Neuronal stem cell (in vitro differentiated cells): ENCODE measurements at places on chromosomes 2 and 18.
A peak's percentile ranks its signal among the peaks of the same experiment; 100 is the strongest.

DNA sequence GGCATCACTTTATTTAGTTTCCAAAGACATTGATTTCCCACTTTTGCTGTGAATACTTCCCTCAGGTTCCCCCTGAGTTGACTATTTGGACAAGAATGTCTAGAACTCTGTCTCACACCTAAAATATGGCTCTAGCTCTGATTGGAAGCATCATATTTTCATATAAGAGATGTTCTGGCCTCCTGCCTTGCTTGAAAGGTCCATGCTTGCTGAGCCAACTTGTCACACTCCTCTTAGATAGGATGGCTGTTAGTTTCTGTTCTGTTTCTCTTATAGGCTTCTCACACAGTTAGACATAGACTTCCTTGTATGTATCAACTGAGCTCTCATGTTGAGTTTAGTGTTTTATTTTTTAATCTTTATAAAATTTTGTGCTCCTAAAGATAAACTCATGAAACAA lies 87.1 kb downstream of the CNTNAP5 start:
- no peak overlapping the region for H3K27ac ChIP-seq
- H3K27me3 ChIP-seq = no peaks in the 10 kb centered on the region
- no peaks in the 10 kb centered on the region for H3K36me3 ChIP-seq
- DNase-seq = no peak
- H3K4me1 ChIP-seq = no peaks in the 10 kb centered on the region

DNA sequence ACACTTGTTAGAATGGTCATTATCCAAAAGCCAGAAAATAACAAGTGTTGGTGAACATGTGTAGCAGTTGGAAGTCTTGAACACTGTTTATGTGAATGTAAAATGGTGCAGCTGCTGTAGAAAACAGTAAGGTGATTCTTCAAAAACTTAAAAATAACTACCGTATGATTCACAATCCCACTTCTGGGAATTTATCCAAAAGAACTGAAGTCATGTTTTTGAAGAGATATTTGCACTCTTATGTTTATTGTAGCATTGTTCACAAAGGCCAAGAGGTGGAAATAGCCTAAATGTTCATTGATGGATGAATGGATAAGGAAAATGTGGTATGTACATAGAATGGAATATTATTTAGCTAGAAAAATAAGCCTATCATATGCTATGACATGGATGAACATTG lies 6.3 kb upstream of the SPP2 start:
- H3K4me3 ChIP-seq = no peak overlapping the region
- no peaks in the 10 kb centered on the region for H3K36me3 ChIP-seq
- H3K27me3 ChIP-seq = no peaks in the 10 kb centered on the region

GRCh38 chr2:108925735-108926134 lies 63.3 kb downstream of the EDAR start:
- DNase-seq = no peak
- no peak overlapping the region for H3K4me3 ChIP-seq
- no peaks in the 10 kb centered on the region for H3K27me3 ChIP-seq
- H3K4me1 ChIP-seq = no peaks in the 10 kb centered on the region
- H3K27ac ChIP-seq = no peak overlapping the region
- no peaks in the 10 kb centered on the region for H3K36me3 ChIP-seq

GRCh38 chr2:39486071-39486470 lies 49.0 kb upstream of the MAP4K3 start:
- no peak overlapping the region for H3K4me3 ChIP-seq
- DNase-seq = no peak
- H3K27ac ChIP-seq = no peak overlapping the region
- H3K27me3 ChIP-seq = no peaks in the 10 kb centered on the region
- H3K4me1 ChIP-seq = peaks cover 4% of the 10 kb centered on the region
- H3K36me3 ChIP-seq = no peaks in the 10 kb centered on the region

GRCh38 chr2:110980339-110981062 lies 140.2 kb upstream of the BCL2L11 start:
- H3K4me3 ChIP-seq = no peak overlapping the region
- peaks cover 7% of the 10 kb centered on the region for H3K27me3 ChIP-seq
- DNase-seq = no peak

DNA sequence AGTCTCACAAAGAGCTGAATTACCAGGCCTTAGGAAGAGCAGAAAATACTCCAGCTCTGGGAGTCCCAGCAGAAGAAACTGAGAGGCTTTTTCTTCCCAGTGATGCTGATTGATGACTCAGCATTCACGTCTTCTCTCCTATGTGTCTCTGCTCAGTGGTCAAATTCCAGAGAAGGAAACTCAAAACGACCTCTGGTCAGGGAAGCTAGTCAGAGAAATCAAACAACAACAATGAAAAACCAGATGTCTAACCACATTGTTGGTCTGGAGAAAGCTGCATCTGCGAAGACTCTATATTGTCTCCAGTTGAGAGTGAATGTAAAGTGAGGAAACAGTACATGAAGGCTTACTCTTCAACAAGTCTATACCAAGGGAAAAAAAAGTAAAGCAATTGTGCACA lies 28.6 kb upstream of the CERS6 start:
- DNase-seq = no peak
- H3K27me3 ChIP-seq = no peaks in the 10 kb centered on the region
- H3K4me3 ChIP-seq = no peak overlapping the region
- no peak overlapping the region for H3K27ac ChIP-seq
- H3K4me1 ChIP-seq = peaks cover 10% of the 10 kb centered on the region

- no peak overlapping the region for H3K27ac ChIP-seq
- no peak overlapping the region for H3K4me3 ChIP-seq
- no peaks in the 10 kb centered on the region for H3K36me3 ChIP-seq
- no peak for DNase-seq
- no peaks in the 10 kb centered on the region for H3K27me3 ChIP-seq
Observed at GRCh38 chr2:37827911-37828511, 97.1 kb upstream of the RMDN2 start.

GRCh38 chr18:29711932-29712331 lies 1330.6 kb downstream of the DSC3 start:
- no peak overlapping the region for H3K4me3 ChIP-seq
- no peaks in the 10 kb centered on the region for H3K27me3 ChIP-seq
- DNase-seq = no peak

DNA sequence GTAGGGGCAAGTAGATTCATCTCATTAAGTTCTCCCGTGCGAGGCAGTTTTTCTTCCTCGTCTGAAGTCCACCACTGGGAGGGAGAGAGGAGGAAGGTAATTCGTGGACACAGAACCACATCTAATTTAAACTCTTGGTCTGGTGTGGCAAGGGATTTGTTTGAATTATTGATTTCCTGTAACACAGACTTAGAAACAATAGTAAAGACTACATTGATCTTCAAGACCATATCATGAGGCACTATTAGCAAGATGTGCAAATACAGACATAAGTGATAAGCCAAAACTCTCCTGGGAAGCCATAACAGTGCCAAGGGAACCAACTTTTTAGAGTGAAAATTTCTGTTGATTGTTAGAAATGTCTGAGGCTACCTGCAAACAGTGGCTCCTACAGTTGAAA lies 158.6 kb downstream of the ALPK2 start:
- H3K36me3 ChIP-seq = no peaks in the 10 kb centered on the region
- H3K27ac ChIP-seq = no peak overlapping the region
- H3K4me1 ChIP-seq = no peaks in the 10 kb centered on the region
- no peak overlapping the region for H3K4me3 ChIP-seq

- peaks cover 2% of the 10 kb centered on the region for H3K4me1 ChIP-seq
- no peaks in the 10 kb centered on the region for H3K27me3 ChIP-seq
- DNase-seq = no peak
- H3K27ac ChIP-seq = no peak overlapping the region
- no peaks in the 10 kb centered on the region for H3K36me3 ChIP-seq
Observed at GRCh38 chr18:8908792-8909510, 193.5 kb upstream of the NDUFV2 start.

- no peak for DNase-seq
- H3K27ac ChIP-seq = no peak overlapping the region
- peaks cover 87% of the 10 kb centered on the region for H3K36me3 ChIP-seq
- no peaks in the 10 kb centered on the region for H3K4me1 ChIP-seq
- no peaks in the 10 kb centered on the region for H3K27me3 ChIP-seq
Observed at GRCh38 chr2:135164431-135164830, 112.3 kb downstream of the RAB3GAP1 start.

GRCh38 chr2:162014751-162015150 lies 59.3 kb downstream of the DPP4 start:
- H3K36me3 ChIP-seq = no peaks in the 10 kb centered on the region
- H3K4me3 ChIP-seq = no peak overlapping the region
- H3K27me3 ChIP-seq = no peaks in the 10 kb centered on the region
- H3K4me1 ChIP-seq = peaks cover 3% of the 10 kb centered on the region
- no peak for DNase-seq
- no peak overlapping the region for H3K27ac ChIP-seq

DNA sequence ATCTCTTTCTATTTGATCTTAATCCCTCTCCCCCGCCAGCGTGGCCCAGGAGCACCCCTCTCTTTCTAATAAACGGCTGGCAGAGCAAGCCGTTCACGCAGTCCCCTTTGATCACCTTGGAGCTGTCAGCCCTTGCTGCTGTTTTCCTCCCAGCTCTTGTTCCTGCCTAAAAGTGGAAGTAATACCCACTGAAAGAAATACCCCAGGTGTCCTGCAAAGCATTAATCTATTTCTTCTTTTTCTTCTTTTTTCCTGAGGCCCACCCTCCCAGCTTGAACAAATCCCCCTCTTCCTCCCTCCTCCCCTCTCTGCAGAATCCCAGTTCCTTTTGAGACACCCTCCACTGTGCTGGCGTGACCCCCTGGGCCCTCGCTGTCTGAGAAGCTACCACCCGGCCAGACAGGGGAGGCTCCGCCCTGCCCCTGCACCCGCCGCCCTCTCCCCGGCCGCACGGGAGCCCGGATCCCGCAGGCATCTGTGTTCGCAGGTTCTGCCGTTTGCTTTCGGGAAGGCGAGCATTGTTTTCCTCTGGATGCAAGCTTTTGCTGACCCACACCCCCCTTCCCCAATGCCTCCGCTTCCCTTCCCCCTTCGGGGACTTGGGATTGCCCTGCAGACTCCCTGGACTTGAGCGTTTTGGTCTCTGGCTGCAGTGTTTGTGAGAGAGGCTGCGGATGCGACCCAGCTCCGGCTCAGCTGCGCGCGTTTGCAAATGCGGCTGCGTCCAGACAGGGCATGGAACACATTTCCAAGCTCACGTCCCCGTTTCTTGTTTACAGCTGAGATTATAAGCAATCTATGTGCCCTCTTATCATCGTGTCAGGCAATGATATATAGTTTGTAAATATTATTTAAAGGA lies 631.5 kb downstream of the NYAP2 start:
- no peaks in the 10 kb centered on the region for H3K36me3 ChIP-seq
- H3K4me3 ChIP-seq = peak overlapping the region; percentile 29
- peak; percentile 90 for DNase-seq
- no peaks in the 10 kb centered on the region for H3K27me3 ChIP-seq
- peaks cover 27% of the 10 kb centered on the region for H3K4me1 ChIP-seq

DNA sequence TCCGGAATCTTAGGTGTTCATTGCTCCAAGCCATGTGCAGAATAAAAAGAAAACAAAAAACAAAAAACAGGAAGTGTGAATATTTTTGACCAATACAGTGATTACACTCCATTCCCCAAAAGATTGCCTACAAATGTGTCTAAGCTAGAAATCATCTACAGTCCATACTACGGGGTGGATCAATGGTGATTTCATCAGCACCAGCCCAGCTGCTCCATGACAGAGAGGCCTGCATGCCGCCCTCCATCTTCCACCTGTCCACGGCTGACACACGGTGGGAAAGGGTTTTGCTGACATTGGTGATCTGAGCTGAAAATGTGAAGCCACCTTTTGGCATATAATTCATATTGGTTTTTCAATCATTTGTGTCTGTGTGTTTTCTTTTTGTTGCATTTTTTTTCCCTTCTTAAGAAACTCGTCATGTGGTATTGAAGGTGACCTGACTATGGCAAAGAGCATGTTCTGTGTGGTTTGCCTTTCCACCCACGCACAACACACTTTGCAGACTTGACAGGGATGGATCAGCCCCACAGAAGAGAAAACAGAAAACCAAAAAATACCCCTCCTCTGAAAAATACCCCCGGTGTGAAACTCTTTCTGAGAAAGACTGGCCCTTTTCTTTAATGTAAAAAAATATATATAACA lies 533.1 kb downstream of the RNF144A start:
- H3K36me3 ChIP-seq = no peaks in the 10 kb centered on the region
- no peak overlapping the region for H3K27ac ChIP-seq
- peaks cover 5% of the 10 kb centered on the region for H3K4me1 ChIP-seq
- H3K4me3 ChIP-seq = no peak overlapping the region

DNA sequence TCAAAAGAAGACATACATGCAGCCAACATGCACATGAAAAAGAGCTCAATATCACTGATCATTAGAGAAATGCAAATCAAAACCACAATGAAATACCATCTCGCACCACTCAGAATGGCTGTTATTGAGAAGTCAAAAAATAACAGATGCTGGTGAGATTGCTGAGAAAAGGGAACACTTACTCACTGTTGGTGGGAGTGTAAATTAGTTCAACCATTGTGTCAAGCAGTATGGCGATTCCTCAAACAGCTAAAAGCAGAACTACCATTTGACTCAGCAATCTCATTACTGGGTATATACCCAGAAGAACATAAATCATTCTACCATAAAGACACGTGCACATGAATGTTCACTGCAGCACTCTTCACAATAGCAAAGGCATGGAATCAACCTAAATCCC lies 95.5 kb upstream of the XIRP2 start:
- no peak for DNase-seq
- no peak overlapping the region for H3K4me3 ChIP-seq
- no peaks in the 10 kb centered on the region for H3K27me3 ChIP-seq
- no peaks in the 10 kb centered on the region for H3K36me3 ChIP-seq
- no peaks in the 10 kb centered on the region for H3K4me1 ChIP-seq
- H3K27ac ChIP-seq = no peak overlapping the region
